ENCODE measurements at places on chromosomes 1 and 21. TPM values are rescaled to one million over a fixed set of nuclear protein-coding genes. Genes with fewer than 3 reads are reported as not detected.

DNA sequence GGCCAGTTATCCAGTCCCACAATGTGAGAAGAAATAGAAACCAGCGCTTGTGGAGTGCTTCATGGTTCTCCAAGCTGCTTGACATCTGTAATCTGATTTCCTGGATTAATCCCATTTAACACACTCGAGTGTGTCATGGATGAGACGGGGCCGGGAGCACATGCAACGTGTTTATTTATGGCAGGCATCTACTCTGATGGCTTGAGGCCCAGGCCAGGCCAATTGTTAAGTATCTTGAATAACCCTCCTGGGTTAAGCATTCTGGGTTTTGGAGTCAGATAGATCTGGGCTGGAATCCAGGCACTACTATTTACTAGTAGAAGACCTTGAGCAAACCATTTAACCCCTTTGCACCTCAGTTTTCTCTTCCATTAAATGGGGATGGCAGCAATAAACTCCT is 37.5 kb upstream of the LAPTM5 start:
- no peaks in the 10 kb centered on the region for H3K36me3 ChIP-seq
- DNase-seq: no peak
- H3K27me3 ChIP-seq: no peaks in the 10 kb centered on the region
- no peak overlapping the region for H3K4me3 ChIP-seq
- no peak overlapping the region for H3K27ac ChIP-seq

DNA sequence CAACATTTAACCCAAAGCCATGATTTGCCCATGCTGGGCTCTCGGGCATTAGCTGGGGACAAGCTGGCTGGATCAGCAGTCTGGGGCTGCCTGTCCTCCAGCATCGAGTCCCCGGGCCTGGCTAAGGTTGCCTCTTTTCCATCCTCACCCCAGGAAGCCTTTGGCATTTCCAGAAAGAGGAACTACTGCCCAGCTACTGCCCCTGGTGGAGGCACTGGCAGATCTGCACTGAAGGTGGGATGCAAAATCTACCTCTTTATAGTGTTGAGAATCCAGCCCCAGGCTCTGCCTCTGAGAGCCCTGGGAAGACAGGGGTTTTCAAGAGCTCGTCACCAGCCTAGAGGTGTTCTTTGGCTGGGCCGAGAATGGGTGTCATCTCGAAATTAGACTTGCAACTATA is 635.9 kb downstream of the MATN1 start:
- H3K4me3 ChIP-seq: no peak overlapping the region
- H3K27me3 ChIP-seq: no peaks in the 10 kb centered on the region

DNA sequence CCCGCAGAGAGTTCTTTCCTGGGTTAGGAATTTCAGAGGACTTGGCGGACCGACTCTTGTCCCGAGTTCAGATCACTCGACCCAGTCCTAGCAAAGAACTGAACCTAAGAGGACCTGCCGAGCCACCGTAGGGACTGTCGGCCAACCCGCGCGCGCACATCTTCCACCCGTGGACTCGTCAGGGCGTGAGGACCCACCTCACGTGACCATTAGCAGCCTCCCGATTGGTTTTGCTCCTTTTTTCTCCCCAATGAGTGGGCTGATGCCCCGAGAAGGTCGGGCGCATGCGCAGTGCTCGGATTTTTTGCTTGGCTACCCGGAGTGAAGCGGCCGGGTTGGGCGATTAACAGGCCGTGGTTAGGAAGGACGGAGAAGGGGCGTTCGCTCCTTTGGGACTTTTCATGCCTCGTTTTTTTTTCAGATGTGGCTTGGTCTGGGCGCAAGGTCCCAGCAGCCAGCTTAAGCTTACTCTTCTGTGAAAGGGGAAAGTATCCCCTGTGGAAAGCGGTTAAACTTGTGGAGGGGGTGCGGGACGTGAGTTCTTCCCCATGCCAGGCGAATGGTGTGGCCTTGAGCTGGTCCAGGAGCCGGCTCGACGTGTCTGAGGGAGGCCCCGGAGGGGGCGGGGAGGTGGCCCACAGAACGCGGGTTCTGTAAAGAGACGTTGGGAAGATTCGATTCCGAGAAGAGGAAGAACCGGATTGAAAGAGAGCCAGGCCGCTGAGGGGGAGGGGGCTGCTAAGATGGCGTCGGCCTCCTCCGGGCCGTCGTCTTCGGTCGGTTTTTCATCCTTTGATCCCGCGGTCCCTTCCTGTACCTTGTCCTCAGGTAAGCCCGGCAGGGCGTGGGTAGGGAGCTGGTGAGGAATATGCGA is at the start of gene PIP5K1A:
Gene PIP5K1A, plus strand, starts transcription at position 299 of the 874 bp plus-strand sequence. Its CDS starts 445 bp downstream, at position 744.
- peak within 1 kb of the TSS; percentile 100 for H3K4me3 ChIP-seq
- H3K36me3 ChIP-seq: no peaks in the 10 kb centered on the region
- DNase-seq: peak; percentile 98
- peak within 1 kb of the TSS; percentile 87 for H3K27ac ChIP-seq
- no peaks in the 10 kb centered on the region for H3K27me3 ChIP-seq

DNA sequence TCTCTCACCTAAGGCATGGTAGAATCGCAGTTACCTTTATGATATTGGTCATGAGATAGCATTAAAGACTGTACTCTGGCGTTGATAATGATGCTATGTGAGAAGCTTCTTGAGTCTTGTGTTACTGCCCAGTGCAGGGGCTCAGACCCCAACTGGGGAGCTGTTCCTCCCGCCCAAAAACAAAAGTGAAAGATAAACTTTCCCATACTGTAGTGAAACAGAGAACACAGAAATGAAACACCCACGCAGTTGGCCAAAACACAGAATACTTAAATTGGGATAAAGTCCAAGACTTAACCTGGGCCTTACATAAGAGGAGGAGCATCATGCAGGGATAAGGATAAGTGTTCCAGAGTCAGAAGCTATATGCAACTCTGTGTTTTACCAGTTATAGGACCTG is 130.6 kb downstream of the HHIPL2 start:
- no peaks in the 10 kb centered on the region for H3K27me3 ChIP-seq
- no peak overlapping the region for H3K27ac ChIP-seq
- DNase-seq: no peak
- no peaks in the 10 kb centered on the region for H3K4me1 ChIP-seq
- no peak overlapping the region for H3K4me3 ChIP-seq
- no peaks in the 10 kb centered on the region for H3K36me3 ChIP-seq

- H3K4me3 ChIP-seq: no peak overlapping the region
- peaks cover 7% of the 10 kb centered on the region for H3K4me1 ChIP-seq
- H3K27ac ChIP-seq: no peak overlapping the region
These were observed 102.5 kb downstream of the TRABD2B start for GRCh38 chr1:47894410-47895278.

- H3K4me1 ChIP-seq: no peaks in the 10 kb centered on the region
- no peak overlapping the region for H3K4me3 ChIP-seq
- no peaks in the 10 kb centered on the region for H3K27me3 ChIP-seq
- no peaks in the 10 kb centered on the region for H3K36me3 ChIP-seq
- no peak for DNase-seq
These were observed 340.1 kb upstream of the PLXNA2 start for GRCh38 chr1:208584167-208584755.

Gene ITLN2
- not detected for total RNA-seq

Gene SPATA45
- not detected for total RNA-seq

Gene SPATA1
- 3.3 TPM for total RNA-seq

Data from neural progenitor cell (in vitro differentiated cells).